ENCODE measurements at places on chromosomes 3 and 15. TPM values are rescaled to one million over a fixed set of nuclear protein-coding genes. Genes with fewer than 3 reads are reported as not detected.

Gene LMAN1L
- total RNA-seq, result not detected

DNA sequence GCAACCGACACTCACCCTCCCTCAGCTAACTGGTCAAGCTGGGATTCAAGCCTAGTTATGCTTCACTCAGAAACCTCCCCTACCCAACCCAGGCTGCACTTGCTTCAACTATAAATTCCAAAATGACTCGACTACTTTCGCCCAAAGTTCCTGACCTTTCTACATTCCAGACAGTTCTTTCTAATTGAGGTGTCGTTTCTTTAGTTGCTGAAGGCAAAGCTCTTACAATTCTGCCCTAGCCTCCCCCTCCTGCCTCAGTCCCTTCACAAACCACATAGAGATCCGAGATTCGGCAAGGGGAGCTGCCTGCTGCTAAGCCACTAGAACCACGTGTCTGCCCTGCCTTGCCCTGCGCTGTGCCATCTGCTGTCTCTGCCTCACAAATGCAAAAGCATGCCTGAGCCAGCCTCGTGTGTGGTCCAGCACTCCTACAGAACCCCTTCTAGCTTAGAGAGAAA, 74.7 kb upstream of the SH3GL3 start:
- DNase-seq, result no peak

DNA sequence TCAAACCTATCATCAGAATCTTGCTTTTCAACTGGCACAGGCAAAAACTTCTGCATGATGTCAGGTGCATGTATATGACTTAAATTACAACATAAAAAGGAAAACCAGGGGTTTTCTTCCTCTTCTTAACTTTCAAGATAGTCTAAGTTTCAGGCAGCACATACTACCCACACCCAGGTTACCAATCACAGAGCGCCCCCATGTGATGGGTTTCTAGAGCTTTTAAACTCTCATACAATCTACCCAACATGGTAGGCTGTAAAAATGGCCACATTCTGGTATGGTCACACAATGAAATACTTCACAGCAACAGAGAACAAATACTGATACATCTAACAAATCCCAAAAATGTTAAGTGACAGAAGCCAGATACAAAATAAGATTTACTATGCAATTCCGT, 7.4 kb downstream of the MESD start:
- no peak for DNase-seq

DNA sequence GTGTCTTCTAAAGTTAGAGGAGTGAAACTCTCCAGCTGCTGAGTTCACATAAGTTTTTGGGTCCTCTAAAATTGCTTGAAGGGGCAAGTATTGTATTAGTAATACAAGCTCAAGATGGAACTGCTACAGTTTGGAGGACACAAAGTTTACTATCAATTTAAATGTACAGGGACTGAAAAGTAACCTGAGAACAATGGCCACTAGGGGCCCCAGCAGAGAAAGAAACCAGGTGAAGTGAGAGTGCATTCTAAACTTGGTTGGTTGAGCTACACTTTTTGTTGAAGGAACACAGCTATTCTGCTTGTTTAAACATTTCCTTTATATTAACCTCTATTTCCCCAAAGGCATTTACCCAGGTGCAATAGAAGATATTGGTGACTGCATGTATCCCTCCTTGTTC, 755.5 kb downstream of the GBE1 start:
- DNase-seq, result no peak

GRCh38 chr3:146818866-146819265, 213.7 kb upstream of the PLSCR5 start:
- DNase-seq, result no peak

GRCh38 chr3:142577696-142578328, 721 bp downstream of the ATR start:
- no peak for DNase-seq
